Stomach (tissue), 19 donors: ENCODE measurements at places on chromosomes 6 and 20. TPM values are rescaled to one million over a fixed set of nuclear protein-coding genes. Genes with fewer than 3 reads are reported as not detected.

- no peak for DNase-seq
Measured at GRCh38 chr6:4645713-4646360, 130.4 kb upstream of the CDYL start.

DNA sequence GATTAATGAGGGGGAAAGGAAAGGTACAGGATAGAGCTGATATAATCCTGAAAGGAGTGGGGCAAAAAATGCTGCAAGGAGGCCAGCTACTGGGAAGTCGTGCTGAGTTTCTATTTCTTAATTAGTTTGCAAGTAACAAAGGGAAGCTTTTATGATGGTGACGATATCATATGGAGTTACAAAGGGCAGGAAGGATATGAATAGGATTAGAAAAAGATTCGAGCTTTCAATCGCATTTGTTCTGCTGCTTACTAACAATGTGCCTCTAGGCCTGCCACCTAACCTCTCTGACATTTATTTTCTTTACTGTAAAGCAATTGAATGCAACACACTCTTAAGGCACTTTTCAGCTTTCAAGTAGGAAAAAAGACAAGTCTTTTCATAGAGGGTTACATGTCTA is 219.2 kb downstream of the CLVS2 start:
- no peak for DNase-seq

Gene OPRL1
- total RNA-seq: not detected

Gene NSFL1C
- 33.4 TPM for total RNA-seq

Gene MLN
- not detected for total RNA-seq

DNA sequence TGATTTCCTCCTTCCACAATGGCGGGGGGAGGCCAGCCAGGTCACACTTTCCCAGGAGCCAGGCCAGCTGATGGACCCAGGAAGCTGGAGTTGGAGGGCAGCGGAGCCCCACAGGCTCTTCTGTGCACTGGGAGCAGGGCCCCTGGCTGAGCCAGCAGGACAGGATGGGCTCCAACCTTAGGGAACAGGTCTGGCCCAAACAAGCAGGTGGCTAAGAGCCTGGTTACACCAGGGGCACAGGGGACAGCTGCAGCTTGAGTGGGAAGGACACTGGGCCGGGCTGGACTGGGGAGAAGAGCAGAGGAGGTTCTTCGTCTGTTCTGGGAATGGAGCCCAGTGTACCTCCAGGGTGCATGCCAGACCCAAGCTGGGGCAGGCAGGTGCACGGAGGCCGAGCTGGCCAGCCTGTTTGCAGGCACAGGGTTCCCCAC is 102.3 kb downstream of the DLL1 start:
- no peak for DNase-seq
